Stimulated activated CD4-positive, alpha-beta T cell treated with anti-CD3 and anti-CD28 coated beads, Interleukin-2, amount 100 ng/mL, for 48 hours (primary cell): ENCODE measurements at places on chromosomes 6 and 20.

DNA sequence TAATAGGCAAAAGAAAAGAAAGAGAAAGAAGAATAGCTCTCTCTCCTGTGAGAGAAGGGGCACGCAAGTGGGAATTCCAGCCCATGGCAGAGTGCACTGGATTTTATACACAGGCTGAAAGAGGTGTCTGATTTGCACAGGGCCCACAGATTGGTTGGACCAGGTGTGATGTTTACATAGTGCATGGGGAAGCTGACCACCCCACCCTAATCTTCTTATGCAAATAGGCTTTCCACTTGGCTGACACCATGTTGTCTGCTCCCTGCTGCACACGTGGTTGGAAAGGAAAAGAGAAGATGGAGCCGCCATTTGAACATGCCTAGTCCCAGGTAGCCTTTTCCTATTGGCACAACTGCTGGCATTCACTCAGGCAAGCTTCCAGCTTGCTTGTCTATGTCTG lies 20.2 kb downstream of the MICA start:
- DNase-seq = no peak

DNA sequence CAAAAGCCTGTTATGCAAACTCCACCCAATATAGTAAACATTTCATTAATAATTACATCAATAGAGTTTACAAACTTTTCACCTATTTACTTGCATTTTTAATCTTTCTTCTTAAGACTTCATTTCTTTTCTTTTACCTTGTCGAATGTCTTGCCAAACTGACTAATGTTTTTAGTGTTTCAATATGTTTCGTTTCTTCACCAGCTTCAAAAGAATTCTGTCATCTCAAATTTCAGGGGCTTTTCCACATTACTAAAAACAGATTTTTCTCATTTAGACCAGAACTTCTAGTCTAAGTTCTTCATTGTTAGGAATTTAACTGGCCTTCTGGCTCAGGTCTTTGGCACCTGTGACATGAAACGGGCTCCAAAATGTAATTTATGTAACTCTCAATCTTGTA lies 196.5 kb downstream of the ARHGAP18 start:
- no peak for DNase-seq

- no peak for DNase-seq
Observed at GRCh38 chr6:27280064-27280539, 32.0 kb downstream of the POM121L2 start.

GRCh38 chr6:82185948-82186535 lies 61.5 kb downstream of the IBTK start:
- DNase-seq = no peak

DNA sequence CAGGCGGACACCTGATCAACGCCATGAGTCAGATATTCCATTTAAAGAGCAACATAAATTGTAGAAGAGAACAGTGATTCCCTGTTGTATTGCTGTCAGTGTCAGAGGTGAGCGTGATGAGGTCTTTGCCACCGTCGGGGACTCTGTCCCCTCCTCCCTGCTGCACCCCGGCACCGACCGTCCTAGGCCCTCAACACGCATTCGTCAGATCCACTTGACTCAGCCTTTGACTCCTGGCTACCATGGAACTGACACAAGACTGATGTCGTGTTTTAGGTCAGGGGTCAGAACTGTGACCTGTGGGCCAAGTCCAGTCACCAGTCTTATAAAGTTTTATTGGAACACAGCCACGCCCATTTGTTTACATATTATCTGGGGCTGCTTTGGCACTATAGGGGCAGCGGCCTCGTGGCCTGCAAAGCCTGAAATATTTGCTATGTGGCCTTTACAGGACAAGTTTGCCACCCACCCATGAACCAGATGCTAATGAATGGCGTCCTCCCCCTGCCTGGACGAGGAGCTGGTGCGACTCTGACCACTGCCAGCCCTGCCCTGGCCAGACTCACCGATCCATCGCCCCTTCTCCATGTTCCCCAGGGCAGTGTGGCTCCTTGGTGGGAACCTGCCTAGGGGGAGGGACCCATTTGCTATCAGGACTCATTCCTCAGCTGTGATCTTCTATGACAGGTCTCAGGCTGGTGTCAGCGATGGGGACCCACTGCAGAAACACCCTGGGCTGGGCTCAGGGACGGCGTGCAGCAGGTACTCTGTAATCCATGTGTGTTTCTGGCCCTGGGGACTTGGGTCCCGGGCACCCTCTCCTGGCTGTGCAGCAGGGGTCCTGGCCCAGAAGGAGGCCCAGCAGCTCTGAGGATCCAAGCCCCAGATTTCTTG lies 37.5 kb upstream of the PHACTR3 start:
- DNase-seq = no peak
